ENCODE measurements at places on chromosomes 3 and 15. TPM values are rescaled to one million over a fixed set of nuclear protein-coding genes. Genes with fewer than 3 reads are reported as not detected.

Gene USP50
- total RNA-seq, result 0.43 TPM

Gene TFDP2
- total RNA-seq, result 25.2 TPM

Gene MYZAP
- 0.14 TPM for total RNA-seq

Gene SERPINI2
- not detected for total RNA-seq

Gene TF
- 0.43 TPM for total RNA-seq

Gene P2RY12
- not detected for total RNA-seq

Gene TPM1
- 7.1 TPM for total RNA-seq

Gene ZNF774
- total RNA-seq, result 1.8 TPM

Gene UACA
- 1.5 TPM for total RNA-seq

Gene TRPM1
- not detected for total RNA-seq

Gene TIGIT
- 3.7 TPM for total RNA-seq

Gene LRRC31
- total RNA-seq, result not detected

Gene TM4SF18
- total RNA-seq, result not detected

Gene GUCA1C
- total RNA-seq, result not detected

Gene COL7A1
- 1.1 TPM for total RNA-seq

Gene ATOSA
- 23.5 TPM for total RNA-seq

Gene ASTE1
- total RNA-seq, result 13.9 TPM

Gene VPS33B
- 19.5 TPM for total RNA-seq

Gene TTLL13
- total RNA-seq, result 0.34 TPM

Gene NKIRAS1
- 1.1 TPM for total RNA-seq

Gene ZNF106
- total RNA-seq, result 45.1 TPM

Gene PROK2
- 0.66 TPM for total RNA-seq

Gene GOLGA8H
- 0.16 TPM for total RNA-seq

Gene AADACL2
- not detected for total RNA-seq

Gene PPP1R14D
- not detected for total RNA-seq

Gene NDN
- 4.0 TPM for total RNA-seq

Data from T-helper 2 cell treated with Interferon-gamma antibody and Interleukin-4, amounts not matched to agents 100 ng/mL and 5 ng/mL, for 36 hours (primary cell).